Stimulated activated CD8-positive, alpha-beta memory T cell treated with anti-CD3 and anti-CD28 coated beads, Interleukin-4, amount 100 ng/mL, for 1 hour (primary cell): ENCODE measurements at places on chromosomes 7 and 10.

GRCh38 chr10:119853574-119853973, 19.1 kb downstream of the MCMBP start:
- no peak for DNase-seq

DNA sequence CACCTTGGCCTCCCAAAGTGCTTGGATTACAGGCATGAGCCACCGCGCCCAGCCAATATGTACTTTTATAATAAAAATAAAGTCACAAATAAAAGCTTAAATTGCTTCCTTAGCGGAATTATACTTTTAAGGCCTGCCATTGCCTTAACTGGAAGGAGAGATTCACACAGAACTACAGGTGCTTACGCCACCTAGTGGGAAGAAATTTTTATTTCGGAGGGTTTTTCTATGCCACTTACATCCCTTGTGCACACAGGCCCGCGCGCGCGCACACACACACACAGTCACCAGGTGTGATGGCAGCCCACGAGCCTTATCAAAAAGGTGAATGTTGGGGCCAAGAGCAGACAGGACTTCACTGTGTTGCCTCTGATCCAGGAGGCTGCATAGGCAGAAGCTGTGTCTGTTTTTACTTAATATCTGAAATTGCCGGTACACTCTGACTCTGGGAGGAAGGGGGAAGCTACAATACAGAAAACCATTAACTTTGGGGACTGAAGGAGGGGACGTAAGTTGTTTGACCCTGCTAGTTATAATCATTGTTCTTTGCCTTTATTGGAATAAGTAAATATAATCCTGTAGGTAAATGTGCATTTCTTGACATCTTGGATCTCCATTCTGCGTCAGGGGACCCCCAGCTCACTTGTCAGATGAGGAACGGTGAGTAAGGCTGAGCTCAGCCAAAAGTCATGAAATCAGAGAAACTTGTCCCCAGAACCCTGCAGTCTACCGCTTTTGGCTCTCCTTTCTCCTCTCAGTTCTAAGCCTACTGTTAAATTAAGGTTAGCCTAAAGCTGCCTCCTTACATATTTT, 87.1 kb downstream of the SLC16A9 start:
- DNase-seq: no peak

DNA sequence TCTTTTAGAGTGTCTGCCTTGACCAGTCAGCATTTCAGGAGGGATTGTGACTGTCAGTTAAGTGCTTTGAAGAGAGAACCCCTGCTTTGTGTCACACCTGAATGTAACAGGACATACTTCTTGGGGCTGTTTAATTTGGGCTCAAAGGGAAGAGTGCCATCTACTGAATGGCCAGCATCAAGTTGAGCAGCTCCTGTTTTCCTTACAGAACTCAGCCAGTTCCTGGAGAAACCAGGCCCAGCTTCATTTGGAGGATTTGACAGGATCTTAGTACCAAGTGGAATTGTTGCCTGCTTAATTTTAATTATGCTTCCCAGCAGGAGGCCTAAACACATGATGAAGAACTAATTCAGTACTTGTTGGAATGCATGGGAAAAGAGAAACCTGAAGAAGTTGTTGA, 8.3 kb downstream of the ADD3 start:
- no peak for DNase-seq

DNA sequence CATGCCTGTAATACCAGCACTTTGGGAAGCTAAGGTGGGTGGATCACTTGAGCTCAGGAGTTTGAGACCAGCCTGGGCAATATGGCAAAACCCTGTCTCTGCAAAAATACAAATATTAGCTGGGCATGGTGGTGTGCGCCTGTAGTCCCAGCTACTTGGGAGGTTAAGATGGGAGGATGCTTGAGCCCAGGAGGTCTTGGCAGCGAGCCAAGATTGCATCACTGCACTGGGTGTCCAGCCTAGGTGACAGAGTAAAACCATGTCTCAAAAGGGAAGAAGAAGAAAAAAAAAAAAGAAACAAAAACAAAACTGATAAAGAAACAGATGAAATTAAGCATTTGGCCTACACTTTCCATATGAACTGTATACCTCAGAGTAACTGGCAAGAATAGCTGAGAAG, 319.2 kb downstream of the PARD3 start:
- DNase-seq: no peak

GRCh38 chr7:128299109-128299607, 44.5 kb downstream of the RBM28 start:
- no peak for DNase-seq

DNA sequence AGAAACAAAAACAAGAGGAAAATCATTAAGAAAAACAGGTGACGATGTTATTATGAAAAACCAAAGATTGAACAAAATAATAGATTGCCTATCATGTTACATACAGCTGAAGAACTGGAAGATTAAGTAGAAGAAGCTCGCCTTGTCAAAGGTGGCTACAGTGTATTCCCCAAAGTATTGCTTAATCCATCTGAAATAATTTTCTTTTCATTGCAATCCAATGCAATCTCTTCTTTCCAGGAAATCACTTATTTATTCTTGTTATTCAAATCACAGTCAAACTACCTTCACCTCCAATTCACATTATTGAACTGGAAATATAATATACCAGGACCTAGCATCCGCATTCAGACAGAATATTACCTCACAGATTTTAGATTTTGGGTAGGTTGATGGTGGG, 235.9 kb downstream of the AHR start:
- no peak for DNase-seq

GRCh38 chr10:81889181-81889769, 14.3 kb downstream of the NRG3 start:
- DNase-seq: no peak

- DNase-seq: no peak
These were observed 124.0 kb upstream of the GPR22 start for GRCh38 chr7:107345898-107346297.

- DNase-seq: no peak
These were observed 3.1 kb upstream of the ZNF12 start for GRCh38 chr7:6709808-6710207.

GRCh38 chr7:32921896-32922295, 30.3 kb upstream of the KBTBD2 start:
- DNase-seq: no peak

GRCh38 chr7:95089414-95090315, 182.3 kb downstream of the PPP1R9A start:
- DNase-seq: no peak

DNA sequence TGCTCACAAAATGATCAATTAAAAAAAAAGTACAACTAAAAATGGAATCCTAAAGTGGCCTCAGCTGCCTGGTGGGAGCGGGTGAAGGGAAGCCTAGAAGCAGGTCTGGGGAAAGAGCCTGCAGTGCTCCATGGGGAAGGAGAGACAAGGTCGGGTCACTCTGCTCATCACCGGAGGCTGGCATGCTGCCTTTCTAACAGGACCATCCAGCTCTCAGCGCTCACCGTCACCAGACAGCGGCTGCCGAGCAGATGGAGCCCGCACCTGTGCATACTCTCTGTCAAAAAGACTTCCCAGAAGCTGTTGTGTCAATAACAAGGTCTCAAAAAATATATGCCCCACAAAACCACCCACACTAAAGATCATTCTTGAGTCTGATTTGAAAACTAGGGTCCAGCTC, 112.8 kb downstream of the BAMBI start:
- no peak for DNase-seq

DNA sequence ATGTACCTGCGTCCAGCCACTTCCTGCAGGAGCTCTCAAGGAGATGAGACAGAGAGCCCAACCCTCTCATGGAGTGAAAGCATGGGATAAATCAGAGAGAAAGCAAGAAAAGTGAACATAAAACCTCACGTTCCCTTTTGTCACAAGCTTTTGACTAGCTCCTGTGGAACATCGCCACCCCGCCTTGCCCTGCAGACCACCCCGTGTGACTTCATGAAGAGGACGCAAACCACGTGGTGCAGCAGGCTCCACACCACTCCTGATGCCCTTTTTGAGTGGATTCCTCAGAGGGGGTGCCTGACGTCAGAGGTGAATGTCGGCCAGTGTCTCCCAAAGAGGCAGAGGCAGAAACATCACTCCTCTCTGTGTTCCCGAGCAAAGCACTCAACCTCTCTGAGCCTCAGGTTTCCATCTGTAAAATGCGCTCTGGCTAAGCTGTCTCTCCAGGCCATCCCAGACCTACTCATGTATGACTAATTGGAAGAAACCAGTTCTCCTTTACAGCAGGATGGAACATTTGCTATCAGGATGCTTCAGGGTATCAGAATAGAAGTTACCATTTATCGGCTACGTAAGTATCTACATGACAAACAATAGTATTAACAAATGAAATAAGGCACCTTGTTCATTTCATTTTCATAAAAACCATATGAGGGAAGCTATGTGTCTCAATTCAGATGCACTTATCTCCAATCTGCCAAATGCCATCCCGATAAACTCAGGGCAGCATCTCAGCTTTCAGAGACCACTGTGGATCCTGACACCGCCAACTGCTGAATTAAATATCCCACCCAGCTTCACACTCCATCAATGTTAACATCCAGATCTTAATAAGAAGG, 5.3 kb downstream of the ZNF488 start:
- DNase-seq: no peak
